ENCODE measurements at places on chromosomes 3 and 15. TPM values are rescaled to one million over a fixed set of nuclear protein-coding genes. Genes with fewer than 3 reads are reported as not detected.
A peak's percentile ranks its signal among the peaks of the same experiment; 100 is the strongest.

DNA sequence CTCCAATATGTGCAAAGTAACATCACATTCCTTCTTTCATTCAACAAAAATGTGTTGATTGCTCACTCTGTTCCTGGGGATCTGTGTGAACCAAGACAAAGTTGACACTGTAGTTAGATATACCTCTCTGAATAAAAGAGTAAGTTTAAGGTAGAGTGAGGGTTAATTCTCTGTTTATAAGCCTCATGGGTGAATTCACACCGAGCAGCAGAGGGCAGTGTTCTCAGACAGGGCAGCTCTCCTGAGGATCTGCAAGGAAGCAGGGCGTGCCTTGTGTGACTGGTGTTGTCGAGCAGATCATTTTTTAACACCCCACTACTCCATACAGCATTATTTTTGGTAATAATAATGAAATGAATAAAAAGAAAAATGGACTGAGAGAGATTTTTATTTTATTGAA lies 34.4 kb downstream of the PAQR9 start:
- peak; percentile 52 for DNase-seq

DNA sequence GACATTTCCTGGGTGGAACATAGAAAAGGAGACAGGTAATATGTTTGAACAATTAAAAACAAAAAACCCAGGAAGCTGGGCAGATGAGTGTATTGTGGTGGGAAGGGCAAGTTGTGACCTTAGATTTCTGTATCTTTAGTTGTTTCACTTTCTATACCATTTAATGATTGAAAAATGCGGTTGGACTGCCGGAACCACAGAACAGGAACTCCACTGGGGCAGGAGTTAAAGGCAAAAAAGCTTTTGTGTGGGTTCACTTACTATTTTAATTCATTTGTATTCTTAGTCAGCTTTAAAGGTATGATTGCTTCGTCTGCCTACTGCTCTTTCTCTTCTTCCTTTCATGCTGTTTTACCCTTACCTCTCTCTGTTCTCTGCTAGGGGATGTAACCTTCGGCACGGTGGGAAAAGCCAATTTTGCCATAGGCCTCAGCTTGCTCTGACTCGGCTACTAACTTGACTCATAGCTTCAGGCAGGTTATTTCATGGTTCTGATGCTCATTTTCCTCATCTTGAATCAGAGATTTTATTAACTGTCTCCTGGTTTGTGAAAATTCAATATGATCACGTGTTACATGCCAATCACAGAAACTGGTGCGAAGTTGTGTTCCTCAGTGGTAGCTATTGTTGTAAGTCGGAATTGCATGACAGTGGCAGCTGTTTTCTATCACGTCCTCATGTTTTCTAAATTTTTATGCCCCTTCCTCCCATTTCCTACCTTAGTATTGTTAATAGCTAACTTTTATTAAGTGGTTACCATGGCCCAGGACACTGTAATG lies 1.6 kb upstream of the MCTP2 start:
- peak; percentile 73 for DNase-seq

Gene LRRC2
- 0.34 TPM for polyA plus RNA-seq

DNA sequence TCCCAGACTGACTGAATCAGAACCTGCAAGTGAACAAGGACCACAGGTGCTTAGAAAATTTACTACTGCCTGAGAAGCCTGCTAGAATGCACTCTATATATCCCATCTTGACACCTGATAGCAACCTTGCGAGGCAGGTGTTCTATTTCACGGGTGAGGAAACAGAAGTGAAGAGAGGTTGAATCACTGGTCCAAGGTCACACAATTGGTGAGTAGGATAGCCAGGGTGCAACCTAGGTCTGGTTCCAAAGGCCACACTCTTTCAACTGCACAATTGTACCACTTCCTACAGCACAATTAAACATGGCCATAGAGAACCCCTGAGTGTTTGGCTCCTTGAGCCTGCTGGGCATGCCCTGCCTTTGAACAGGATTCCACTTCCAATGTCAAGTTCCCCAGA lies 87.0 kb downstream of the RAB11A start:
- no peak for DNase-seq

Measured in foreskin keratinocyte (primary cell).